Stimulated activated CD8-positive, alpha-beta memory T cell treated with anti-CD3 and anti-CD28 coated beads, Interleukin-12 subunit alpha, Interleukin-12 subunit beta, amount 100 ng/mL, for 1 hour (primary cell): ENCODE measurements at places on chromosomes 6 and 20.

- DNase-seq: no peak
These were observed 31.9 kb downstream of the VAPB start for GRCh38 chr20:58420798-58421496.

DNA sequence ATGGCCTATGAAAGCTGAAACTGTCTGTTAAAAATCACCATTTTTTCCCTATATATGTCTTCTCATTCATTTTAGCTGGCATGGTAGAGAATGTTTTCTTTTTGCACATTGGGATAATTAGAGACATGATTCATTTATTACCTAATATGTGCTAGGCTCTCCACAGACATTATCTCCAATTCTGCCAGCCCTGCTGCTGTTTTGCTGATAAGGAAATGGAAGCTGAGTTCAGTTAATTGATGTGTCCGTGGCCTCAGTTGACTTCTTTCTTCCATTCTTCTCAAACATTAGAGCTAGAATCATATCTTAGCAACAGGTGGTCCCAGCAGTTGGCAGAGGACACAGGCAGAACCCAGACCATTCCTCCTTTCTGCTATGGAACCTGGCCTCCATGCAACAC lies 644.1 kb upstream of the CITED2 start:
- no peak for DNase-seq

- no peak for DNase-seq
These were observed 68.9 kb downstream of the GINS1 start for GRCh38 chr20:25476106-25477013.

DNA sequence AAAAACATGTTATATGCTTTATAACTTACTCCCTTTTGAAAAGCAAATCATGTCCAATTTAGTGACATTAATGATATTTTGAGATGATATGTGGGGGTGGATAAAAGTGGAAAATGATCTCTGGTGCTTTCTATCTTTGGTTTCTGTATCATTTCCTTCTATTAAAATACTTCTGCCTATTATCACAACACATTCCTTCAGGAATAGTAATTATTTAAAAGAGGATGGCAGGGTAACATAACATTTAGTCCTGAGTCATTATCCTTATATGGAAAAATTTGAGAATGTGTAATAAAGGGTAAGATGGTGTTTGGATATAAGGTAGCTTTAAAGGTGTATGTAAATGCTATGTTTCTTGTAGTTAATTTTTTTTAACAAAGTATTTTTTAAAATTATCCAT lies 657.7 kb downstream of the PHF3 start:
- DNase-seq: no peak

DNA sequence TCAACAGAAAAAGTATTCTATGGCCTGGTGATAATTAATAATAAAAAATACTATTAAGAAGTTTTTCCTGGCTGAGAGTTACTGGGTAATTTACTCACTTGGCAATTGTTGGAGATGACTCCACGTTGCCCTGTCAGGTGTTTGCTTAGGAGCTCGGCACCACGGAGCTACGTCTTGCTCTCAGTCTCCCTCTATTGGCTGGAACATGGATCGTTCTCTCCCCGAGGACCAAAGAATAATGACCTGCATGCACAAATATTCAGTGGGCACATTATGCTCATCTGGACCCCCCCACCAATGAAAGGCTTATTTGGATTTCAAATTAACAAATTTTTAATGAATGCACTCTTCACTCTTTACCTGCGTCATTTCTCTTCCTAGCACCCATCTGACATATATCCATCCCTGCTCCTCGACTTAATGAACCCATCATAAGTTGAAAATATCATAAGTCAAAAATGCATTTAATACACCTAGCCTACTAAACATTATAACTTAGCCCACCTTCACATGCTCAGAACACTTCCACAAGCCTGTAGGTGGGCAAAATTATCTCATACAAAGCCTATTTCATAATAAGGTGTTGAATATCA lies 71.0 kb upstream of the CD83 start:
- DNase-seq: peak; percentile 11

- no peak for DNase-seq
These were observed 108.7 kb upstream of the CNKSR3 start for GRCh38 chr6:154619146-154619545.

DNA sequence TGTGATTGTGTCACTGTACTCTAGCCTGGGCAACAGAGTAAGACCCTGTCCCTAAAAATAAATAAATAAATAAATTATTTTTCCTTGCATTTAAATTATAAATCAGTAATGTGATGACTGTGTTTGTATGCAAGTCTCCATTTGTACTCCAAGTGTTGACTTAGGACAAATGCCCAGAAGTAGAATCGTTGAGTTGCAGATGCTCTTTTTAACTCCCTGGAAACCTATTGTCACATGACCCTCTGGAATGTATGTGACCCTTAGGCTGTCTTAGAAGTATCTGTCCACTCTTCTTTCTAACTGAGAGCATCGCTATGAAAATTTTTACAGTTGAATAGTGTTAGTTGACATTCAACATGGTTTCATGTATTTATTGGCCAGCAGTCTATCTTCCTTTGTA lies 18.8 kb downstream of the OR2A4 start:
- DNase-seq: no peak

DNA sequence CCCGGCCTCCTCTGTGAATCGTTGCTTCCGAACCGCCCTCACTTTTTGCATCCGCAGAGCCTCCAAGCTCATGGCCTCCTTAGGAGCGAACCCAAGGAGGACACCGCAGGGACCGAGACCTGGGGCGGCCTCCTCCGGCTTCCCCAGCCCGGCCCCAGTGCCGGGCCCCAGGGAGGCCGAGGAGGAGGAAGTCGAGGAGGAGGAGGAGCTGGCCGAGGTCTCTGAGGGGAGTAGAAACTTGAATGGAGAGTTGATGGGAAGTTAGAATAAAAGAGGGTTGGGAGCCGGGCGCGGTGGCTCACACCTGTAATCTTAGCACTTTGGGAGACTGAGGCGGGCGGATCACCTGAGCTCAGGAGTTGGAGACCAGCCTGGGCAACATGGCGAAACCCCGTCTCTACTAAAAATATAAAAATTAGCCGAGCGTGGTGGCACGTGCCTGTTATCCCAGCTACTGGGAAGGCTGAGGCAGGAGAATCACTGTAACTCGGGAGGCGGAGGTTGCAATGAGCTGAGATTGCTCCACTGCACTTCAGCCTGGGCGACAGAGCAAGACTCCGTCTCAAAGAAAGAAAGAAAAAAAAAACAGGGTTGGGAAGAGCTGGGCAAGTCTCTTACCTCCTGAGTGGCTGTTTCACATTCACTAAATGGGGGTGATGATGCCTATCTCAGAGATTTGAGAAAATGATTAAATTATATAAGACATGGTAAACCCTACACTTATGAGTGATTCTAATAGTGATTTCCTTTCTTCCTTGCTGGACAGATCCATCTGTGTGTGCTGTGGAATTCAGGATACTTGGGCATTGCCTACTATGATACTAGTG lies 805 bp downstream of the MSH5 start:
- no peak for DNase-seq

DNA sequence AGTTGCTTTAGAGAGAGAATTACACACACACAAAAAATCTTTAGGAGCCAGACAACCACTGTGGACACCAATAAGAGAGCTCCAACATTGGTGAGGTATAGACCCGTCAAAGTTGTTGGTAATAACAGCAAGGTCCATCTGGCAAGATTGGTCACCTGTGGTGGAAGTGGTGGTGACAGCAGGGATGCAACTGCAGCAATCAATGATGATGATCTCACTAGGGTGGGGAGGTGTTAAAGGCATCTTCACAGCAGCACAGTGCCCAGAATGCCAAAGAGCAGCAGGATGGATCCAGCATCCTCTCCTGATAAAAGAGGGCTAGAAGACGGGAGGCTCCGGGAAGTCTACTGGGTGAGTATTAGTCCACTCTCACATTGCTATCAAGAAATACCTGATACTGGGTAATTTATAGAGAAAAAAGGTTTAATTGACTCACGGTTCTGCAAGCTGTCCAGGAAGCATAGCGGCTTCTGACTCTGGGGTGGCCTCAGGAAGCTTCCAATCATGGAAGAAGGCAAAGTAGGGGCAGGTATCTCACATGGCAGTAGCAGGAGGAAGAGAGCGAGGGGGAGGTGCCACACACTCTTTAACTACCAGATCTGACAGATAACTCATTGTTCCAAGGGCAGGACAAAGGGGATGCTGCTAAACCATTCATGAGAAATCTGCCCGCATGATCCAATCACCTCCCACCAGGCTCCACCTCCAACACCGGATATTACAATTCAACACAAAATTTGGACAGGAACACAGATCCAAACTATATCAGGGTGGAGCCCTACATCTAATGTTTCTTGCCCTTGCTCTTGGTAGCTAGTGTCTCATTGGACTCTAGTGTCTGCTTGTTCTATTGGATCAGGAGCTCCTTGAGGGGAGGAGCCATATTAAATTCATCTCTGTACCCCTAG lies 48.9 kb downstream of the KLHL31 start:
- DNase-seq: no peak

DNA sequence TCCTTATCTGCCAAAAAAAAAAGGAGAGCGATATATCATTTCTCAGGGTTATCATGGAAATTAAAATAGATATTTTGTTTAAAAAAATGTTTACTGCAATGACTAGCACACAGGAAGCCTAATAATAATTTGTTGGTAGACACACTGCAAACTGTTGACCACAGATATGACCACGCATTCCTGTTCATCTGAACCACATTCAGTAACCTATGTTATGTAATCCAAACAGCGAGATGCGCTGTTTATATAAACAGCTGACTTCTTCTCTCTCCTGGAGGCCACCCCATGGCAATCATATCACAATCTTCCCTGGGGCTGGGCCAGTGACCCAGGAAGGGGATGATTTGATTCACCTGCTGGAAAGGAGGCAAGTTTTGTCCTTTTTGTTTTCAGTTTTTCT lies 129.3 kb upstream of the UST start:
- DNase-seq: no peak

DNA sequence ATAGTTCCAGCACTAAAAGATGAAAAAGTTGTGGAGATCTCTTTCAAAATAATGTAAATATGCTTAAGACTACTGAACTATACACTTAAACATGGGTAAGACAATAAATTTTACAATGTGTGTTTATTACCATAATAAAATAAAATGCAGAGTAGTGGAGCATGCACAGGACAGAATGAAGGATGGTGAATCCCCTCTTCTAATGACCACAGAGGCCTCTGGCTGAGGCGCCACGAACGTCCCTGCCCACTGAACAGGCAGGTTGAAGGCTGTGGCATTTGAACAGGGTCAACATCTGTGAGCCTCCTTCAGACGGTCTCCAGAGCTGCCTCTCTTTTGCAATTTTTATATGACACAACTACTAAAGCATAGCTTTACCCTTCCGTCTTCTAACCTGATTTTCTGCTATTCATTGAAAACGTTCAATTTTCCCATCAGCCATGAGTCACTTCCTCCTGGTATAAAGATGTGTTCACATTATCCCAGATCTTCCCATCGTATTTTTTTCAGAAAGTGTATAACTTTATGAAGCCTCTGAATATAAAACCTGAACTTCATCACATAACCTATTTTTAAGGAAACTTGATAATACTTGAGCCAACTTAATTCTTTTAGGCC lies 37.8 kb downstream of the ADGRF4 start:
- DNase-seq: no peak

DNA sequence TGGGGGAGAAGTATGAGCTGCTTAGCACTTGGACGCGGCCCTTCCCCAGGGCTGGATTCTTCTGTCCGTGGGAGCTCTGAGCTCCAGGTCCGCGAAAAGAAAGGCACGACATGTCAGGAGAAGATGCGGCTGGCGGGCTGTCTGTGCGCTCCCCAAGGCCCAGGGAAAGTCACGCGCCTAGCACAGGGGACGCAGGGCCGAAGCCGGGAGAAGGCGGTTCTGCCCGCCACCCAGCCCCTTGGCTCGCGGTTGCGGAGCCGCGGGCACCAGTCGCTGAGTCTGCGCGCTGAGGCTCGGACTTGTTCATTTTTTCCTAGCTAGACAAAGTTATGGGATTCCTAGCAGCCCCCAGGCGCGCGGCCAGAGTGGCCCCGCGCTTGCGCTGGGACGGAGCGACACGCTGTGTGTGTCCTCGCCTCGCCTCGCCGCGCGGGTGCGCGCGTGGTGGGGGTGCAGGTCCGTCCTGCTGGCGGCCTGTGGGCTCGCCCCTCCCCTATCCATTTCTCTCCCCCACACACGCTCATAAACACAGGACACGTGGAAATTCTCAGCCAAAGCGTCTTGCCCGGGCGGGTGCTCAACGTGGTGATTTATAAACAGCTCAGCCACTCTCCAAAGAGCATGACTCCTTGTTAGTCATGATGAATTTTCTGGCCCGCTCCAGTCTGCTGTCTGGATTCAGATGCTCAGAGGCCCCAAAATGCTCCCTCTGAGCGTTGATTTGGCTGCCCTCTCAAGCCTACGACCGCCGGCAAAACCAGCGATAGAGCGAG lies 1.9 kb upstream of the POU3F2 start:
- DNase-seq: no peak

DNA sequence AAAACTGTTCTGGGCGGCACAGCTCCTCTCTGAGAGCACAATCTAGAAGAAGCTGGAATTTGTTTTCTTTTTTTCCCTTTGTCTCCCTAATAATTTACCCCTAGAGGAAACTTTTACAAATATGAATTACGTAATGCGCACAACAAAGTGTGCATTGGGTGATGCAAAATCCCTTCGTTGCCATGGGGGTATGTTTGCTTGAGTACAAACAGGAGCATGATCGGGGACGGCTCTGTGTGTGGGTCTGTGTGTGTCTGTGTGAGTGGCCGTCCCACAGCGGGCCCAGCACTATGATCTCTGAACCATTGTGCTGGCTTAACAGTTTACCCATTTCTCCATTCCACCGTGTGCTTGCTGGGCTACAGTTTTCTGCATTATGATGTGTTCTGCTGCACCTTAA lies 278.2 kb downstream of the CDC5L start:
- DNase-seq: no peak

GRCh38 chr6:92150553-92150952 lies 1268.8 kb downstream of the EPHA7 start:
- no peak for DNase-seq

DNA sequence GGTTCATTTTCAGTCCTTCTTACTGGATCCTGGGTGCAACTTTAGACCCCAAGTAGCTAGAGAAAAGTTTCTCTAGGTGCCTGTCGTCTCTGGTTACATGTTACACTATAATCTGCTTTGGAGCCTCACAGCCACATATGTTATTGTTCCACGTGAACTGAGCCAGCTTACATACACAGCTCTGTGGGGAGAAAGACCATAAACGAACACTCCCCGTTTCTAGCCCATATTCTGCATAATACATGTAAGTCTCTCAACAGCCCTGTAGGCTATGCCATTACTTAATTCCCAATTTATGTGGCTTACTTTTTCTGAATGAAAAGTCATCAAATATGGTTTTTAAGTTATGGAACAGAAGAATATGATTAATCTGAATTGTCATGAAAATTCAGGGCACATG lies 233.8 kb downstream of the BCKDHB start:
- DNase-seq: no peak

DNA sequence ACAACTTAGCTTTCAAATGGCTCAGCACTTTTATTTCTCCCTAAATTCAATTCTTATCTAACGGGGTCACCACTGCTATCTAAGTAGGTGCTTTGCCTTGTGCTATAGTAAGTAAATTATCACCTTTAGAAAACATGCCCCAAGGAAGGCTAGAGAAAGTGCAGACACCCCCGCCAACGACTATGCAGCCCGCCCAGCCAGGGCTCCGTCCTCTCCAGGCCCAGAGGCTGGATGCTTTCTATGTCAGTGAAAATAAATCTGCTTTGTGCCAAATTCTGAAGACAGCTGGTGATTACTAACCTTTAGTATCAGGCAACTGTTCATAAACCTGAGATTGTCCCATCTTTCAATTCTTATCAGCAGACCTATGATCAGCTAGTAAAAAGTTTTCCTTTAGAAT lies 14.3 kb downstream of the KIAA0319 start:
- DNase-seq: no peak

- DNase-seq: no peak
These were observed 64.6 kb downstream of the MAN1A1 start for GRCh38 chr6:119284861-119285521.

- DNase-seq: no peak
These were observed 67.6 kb downstream of the CD2AP start for GRCh38 chr6:47545223-47545622.
